ENCODE measurements at places on chromosomes 4 and X.

GRCh38 chr4:85200106-85200505 is 233.6 kb upstream of the WDFY3 start:
- DNase-seq: no peak

DNA sequence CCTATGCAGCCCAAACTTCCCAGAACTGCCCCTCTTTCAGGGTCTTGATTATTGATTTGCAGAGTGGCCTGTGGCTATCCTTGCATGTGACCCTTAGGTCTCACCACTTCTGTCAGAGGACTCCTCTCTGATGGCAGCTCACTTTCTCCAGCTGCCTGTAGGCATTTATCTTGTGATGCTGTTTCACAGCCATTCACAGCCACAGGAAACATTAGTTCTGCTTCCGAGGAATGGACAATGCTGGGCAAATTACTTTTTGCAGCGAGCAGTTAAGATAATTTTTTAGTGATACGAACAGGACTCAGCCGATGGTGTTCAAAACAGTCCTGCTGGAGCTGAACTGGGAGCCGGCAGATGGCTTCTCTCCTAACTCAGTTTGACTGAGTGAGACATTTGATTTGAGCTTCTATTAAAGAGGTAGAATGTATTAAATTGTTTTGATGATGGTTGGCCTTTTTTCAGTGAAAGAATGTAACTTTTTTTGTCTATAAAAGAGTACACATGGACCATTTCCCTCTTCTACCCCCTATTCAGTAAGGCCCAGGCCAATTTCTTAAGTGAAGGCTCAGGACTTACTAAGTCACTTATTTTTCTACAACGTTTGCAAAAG is 58.4 kb upstream of the TMEM150C start:
- no peak for DNase-seq

GRCh38 chr4:144575181-144575580 is 70.8 kb upstream of the HHIP start:
- no peak for DNase-seq

DNA sequence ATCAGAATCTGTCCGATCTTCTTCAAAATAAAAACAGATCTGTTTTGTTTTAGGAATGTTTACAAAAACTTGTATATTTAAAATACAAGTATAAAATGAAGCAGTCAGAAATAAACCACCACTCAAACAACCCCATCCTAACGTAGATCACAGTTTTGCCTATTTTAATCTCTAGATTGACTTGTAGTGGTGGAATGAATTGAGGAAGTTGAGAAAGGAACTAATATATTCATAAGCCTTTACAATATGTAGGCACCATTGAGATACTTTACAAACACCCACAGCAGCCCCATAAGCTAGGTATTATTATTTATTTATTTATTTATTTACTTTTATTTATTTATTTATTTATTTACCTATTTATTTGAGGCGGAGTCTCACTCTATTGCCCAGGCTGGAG is 52.3 kb upstream of the KLF3 start:
- no peak for DNase-seq

GRCh38 chr4:70437197-70437596 is 34.8 kb upstream of the MUC7 start:
- no peak for DNase-seq

GRCh38 chr4:2390784-2391421 is 27.5 kb downstream of the ZFYVE28 start:
- DNase-seq: no peak
